ENCODE measurements at places on chromosomes 4 and X. TPM values are rescaled to one million over a fixed set of nuclear protein-coding genes. Genes with fewer than 3 reads are reported as not detected.

The HNRNPDL gene
- total RNA-seq: 198 TPM

The KLB gene
- 0.09 TPM for total RNA-seq

The NRK gene
- total RNA-seq: not detected

The GPC4 gene
- 26.2 TPM for total RNA-seq

The CT45A7 gene
- not detected for total RNA-seq

The PWWP3B gene
- total RNA-seq: not detected

The PAK3 gene
- total RNA-seq: 0.50 TPM

The NXT2 gene
- total RNA-seq: 13.1 TPM

DNA sequence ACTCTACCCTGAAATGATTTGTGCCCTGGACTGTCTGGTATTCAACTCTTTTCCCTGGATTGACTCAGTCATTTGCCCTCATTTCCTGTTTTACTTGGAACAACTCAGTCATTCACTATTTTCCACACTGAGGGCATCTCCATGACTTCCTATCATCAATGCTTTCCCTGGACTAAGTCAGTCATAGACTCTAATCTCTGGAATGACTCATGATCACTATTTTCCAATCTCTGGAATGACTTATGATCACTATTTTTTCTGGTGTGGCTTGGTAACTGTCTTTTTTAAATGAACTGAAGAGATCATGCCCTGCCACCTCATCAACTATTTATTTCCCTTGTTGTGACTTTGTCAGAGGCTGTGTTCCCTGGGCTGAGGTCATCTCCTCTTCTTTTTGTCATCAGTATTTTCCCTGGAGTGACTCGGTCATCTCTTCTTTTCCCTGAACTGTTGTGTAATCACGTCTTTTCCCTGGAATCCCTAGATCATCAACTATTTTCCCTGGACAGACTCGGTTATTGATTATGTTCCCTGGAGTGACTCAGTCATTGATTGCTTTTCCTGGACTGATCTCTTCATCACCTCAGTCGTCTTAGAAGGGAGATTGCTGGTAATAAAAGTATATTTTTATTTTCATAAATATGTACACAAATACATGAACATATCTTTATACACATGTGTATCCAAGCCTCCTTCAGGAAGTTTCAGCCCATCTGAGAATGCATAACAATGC is 327.1 kb upstream of the VCX start:
- DNase-seq: no peak

DNA sequence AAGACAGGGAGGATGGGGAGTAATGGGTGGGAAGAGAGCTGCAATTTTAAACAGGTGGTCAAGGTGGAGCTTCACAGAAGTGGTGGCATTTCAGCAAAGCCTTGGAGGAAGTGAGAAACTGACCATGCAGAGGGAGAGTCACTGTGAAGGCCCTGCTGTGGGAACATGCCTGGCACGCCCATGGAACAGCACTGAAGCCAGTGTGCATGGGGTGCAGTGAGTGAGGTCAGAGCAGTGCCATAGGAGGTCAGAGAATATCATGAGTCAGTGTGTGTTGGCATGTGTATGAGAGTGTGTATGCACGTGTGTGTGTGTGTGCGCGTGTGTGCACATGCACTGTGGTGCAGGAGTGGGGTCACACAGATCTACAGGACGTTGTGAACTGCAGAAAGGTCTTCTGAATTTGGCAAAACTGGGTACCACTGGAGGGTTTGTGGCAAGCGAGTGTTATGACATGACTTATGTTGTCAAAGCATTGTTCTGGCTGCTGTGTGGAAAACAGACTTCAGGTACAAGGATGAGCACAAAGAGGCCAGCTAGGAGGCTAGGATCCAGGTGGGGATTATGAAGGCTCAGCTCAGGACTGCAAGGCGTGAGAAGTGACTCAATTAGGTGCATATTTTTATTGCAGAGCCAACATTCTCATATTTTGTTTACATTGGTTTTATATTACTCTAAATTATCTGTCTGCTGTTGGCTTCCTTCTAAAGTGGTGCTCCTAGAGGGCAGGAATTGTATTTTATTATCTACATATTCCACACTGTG is 34.0 kb downstream of the ZNF827 start:
- no peak for DNase-seq

- no peak for DNase-seq
Observed at GRCh38 chr4:88275949-88276515, 8.3 kb downstream of the PPM1K start.

DNA sequence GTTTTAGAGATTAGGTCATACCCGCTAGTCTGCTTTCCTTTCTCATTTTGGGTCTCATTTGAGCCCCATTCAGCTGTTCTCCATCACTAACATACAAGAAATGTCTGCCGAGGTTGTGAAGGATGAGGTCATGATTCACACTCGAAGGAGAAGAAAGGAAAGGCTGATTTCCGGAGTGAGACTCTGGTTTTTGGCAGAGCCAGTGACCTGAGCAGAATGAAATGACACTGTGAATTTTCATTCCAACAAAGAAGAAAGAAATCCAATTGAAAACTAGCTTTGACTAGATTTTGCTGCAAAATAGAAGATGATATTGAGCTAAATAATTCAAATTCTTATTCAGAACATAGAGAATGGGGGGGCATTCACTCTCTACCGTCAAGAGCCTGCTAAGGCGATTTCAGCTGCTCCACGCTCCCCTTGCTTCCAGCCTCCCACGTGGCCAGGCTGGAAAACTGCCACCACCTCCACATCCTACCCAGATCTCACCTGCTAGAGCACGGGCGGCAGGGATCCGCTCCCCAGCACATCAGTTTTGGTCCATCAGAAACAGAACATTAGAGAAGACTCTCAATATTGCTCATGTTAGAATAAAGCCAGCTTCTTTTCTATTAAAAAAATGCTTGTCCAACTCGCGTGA is 39.0 kb downstream of the F11 start:
- no peak for DNase-seq

DNA sequence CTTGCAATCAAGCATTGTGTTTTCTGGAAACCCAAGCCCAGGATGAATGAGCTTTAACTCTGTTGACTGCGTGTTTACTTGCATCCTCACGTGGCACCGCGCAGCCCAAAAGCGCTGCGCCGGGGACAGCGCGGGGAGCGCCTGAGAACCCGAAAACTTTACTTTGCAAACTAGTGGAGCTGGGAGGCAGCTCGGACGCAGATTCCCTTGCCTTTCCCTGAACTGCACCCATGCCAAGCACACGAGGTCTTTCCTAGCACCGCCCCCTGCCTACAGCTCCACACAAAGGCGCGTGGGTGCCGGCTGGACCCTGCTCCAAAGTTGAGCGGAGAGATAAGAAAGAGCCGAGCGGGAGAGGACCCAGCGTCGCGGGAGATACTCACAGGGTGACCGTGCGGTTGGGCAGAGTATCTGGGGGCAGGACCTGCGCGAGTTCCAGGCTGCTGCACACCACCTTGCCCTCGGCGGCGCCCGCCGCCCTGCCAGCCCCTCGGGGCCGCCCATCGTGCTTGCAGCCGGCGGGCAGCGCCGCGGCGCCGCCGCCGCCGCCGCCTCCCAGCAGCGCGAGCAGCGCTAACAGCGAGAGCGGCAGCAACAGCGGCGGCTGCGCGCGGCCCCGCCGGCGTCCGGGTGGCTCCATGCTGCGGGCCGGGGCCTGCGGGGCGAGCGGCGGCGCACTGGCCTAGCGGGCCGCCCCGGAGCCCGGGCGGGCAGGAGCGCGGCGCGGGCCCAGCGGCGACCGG is 550 bp downstream of the ADGRA3 start:
- DNase-seq: peak; percentile 70

- no peak for DNase-seq
Observed at GRCh38 chrX:70254063-70254400, 6.0 kb downstream of the P2RY4 start.

- no peak for DNase-seq
Observed at GRCh38 chr4:98293104-98293887, 32.1 kb downstream of the RAP1GDS1 start.

GRCh38 chrX:45747905-45748304 is 547.2 kb upstream of the DIPK2B start:
- no peak for DNase-seq

DNA sequence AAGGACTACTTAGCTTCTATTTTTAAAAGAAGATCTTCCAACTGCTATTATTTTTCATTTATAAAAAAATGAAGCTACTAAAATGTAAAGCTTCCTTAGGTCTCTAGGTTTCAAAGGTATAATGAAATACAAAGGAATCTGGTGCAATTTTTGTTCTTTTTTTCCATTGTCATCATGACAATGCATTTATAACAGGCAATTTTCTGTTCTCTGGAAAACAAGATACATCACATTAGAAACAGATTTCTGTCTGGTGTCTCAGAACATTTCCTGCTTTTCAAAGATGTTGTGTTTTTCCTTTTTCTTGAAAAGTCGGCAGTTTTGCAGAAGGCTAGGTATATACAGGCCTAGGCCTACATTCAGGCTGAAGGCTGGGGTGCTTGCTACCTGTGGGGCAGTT is 63.6 kb upstream of the ATP8A1 start:
- no peak for DNase-seq

- no peak for DNase-seq
Observed at GRCh38 chrX:55014897-55015299, 14.7 kb downstream of the APEX2 start.

DNA sequence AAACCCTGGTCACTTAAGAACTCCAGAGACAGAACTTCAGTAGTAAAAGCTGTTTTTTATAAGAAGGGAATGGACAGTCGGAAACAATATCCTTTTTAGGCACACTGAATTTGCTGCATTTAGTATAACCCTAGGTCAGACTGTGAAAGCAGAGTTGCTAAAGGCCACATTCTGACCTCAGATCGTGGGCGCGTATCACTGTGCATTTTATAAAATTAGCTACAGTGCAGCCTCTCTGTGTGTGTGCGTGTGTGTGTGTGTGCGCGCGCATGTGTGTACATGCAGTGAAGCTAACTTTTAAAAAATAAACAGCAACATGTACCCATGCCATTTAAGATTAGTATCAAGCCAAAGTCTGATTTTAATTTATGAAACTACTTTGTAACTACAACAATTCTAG is 8.0 kb downstream of the ZNF827 start:
- no peak for DNase-seq

DNA sequence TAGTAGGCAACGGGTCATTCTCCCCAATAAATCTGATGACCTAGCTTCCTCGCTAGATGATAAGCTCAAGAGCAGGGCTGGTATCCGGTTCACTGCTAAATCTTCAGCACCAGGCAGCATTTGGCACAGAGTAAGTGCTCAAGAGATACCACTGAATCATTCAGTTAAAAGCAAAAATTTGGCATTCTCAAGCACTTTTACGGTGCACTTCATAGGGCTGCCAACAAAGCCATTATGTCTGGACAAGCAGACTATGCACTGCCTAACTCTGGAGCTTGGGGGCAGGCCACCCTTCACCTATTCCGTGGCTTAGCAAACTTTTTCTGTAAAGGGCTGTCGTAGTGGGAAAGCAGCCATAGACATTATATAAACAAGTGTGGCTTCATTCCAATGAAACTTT is 23.8 kb upstream of the CXorf38 start:
- no peak for DNase-seq

GRCh38 chrX:110531873-110532580 is 173.4 kb downstream of the RTL9 start:
- DNase-seq: no peak

GRCh38 chrX:30181353-30181752 is 34.0 kb upstream of the MAGEB2 start:
- no peak for DNase-seq

DNA sequence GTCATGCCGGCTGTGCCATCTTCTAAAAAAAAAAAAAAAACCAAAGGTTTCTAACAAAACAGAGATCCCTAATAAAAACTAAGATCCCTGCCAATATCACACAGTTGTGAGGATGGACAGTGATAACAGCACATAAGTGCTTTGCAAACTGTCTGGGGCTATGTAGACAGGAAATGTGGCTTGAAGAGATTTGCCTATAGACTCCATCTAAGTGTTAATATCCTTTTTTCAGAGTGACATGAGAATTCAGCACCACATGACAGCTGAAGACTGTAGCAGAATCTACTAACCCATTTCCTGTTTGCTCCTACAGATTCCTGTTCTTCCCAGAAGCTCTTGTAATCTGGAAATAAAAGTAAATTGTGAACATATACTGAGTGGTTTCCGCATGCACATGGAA is 215.4 kb downstream of the KDR start:
- no peak for DNase-seq

GRCh38 chr4:83964996-83965541 is 429.2 kb downstream of the GPAT3 start:
- DNase-seq: no peak

DNA sequence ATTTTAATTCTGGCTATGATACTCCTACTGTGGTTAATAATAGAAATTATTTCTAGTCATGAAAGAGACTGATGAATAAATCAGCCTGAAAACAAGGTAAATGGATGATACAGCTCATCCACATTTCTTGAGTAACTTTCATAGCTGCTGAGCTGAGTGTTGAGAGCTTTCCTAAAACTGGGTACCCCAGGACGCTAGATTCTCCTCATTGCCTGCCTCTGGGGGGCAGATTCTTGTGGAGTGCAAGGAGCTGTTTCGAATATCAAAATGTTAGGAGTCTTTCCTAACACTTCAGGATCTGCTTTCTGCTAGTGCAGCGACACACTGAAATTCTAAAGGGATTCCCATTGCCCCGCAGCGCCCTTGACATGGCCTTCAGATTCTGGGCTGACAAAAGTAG is 2.1 kb downstream of the MND1 start:
- no peak for DNase-seq

DNA sequence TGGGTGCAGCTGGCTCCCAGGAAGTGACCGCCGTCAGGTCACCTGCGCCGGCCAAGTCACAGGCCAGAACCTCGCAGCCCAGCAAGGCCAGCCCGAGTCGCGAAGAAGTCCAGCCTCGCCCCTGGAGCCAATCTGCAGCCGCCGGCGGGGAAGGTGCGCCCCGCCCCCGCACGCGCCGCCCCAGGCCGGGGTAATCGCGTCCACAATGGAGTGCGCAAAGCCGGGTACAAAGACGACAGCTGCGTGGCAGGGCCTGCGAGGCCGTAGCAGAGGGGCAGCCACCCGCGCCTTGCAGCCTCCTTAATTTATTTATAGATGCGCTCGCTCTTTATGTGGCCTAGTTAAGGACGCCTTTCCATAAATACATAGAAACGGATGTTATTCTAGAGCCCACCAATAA is 139.4 kb upstream of the CPEB2 start:
- DNase-seq: no peak

DNA sequence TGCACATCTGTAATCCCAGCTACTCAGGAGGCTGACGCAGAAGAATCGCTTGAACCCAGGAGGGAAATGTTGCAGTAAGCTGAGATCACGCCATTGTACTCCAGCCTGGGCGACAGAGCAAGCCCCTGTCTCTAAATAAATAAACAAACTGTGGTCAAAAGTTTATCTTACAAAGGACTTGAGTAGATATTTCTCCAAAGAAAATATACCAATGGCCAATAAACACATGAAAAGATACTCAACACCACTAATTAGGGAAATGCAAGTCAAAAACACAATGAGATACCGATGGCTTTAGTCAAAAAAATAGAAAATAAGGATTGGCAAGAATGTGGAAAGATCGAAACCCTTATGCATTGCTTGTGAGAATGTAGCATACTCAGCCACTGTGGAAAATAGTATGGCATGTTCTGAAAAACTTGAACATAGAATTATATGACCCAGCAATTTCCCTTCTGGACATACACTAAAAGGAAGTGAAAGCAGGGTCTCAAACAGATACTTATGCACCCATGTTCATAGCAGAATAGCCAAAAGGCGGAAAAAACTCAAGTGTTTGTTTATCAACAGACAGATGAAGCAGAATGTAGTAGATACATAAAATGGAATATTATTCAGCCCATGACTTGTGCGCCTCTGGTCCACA is 2.0 kb upstream of the CFAP97 start:
- no peak for DNase-seq

- peak; percentile 24 for DNase-seq
Observed at GRCh38 chr4:143482840-143483239, 30.7 kb upstream of the SMARCA5 start.

Data from Calu3 (cell line).